CD4-positive, alpha-beta T cell (primary cell): ENCODE measurements at places on chromosomes 11 and 22.

GRCh38 chr22:27372969-27373670, 428.4 kb downstream of the MN1 start:
- no peak for DNase-seq

DNA sequence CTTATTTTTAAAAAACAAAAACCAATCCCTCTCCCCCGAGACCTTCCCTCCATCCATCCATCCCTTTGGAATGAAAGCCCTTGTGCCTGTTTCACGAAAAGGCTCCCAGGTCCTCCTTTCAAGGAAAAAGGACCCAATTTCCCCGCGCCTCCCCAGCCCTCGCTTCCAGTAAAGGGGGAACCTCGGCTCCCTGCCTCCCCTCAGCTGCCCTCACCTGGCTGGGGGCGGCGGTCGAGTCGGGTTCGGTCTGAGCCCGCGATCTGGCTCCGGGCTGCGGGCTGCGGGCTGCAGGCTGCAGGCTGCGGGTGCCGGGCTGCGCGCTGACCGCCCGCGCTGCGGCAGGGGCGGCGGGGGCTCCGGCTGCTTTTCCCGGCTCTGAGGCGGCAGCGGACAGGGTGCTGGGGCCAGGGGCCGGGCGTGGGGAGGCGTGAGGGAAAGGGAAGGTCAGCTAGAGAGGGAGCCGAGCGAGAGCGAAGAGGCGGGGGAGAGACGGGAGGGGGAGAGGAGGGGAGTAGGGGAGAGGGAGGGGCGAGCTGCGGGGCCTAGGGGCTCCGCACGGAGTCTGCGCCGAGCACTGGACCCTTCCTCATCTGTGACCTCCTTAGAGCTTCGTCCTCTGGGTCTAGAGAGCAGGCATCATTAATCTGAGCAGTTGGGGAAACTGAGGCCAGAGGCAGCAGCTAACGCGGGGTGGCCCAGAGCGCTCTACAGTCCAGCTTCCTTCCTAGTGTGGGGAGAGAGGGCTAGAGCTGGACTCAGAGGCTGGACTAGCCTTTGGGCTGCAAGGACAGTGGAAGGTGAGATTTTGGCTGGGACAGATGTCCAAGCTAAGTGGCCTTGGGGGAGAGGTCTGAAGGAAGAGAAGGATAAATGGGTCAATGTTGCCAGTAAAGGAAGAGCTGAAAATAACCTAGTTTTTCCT, at the start of gene C1QTNF4:
Gene C1QTNF4 (minus strand): TSS at position 478 of the 922 bp plus-strand sequence. CDS start 3,601 bp downstream, outside the sequence.
- no peak for DNase-seq

GRCh38 chr11:92595052-92595451, 370.4 kb downstream of the FAT3 start:
- no peak for DNase-seq

DNA sequence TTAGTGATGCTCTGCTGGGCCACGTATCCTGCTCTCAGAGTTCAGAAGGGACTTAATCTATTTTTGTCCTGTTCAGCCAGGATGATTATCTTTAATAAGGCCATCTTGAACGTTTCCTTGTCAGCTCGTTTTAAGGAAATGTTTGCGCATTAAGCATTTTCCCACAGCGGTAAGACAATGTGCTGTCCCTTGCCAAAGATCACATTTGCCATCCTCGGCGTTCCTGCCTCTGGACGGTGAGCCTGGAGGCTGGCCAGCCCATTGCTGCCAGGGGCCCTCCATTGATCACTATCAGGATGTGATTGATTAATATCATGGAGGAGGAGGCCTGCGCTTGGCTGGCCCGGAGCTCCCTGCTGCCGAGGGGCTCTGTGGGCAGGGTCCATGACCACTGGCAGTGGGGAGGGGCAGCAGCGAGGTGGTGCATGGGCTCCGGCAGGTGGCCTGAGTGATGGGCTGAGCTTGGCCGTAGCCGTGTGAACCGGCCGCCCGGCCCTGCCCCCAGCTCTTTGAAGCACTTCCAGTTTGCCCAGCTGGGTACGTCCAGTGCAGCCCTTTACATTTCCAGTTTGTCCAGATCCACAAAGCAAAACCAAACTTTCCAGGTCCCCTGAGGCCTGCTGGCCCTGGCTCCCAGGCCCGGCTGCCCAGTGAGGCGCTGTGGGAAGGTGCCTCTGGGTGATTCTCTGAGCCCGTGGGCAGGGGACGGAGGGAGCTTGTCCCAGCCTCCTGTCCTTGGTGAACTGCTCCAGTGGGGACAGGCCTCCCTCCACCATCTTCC, 49.5 kb upstream of the SMIM38 start:
- DNase-seq: no peak

- DNase-seq: no peak
These were observed 58.8 kb upstream of the ZBED5 start for GRCh38 chr11:10916665-10917064.

DNA sequence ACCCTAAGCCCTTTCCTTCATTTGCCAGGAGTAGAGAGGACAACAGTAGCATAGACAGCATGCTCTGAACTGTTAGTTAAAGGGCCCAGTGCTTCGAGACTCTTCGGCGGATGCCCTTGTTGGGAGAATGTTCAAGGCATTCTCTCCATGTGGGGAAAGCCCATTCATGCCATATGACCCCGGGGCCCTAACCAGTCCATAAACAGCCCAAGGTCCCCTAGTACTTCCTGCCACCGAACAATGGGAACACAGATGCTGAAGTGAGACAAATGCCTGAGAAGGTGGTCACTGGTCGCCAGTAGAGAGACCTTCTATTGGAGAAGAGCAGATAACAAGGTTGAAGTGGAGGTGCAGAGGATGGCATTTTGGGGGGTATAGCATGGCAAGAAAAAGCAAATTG, 80.7 kb downstream of the FLI1 start:
- DNase-seq: no peak

GRCh38 chr22:46551996-46552395, 14.6 kb upstream of the CELSR1 start:
- no peak for DNase-seq

DNA sequence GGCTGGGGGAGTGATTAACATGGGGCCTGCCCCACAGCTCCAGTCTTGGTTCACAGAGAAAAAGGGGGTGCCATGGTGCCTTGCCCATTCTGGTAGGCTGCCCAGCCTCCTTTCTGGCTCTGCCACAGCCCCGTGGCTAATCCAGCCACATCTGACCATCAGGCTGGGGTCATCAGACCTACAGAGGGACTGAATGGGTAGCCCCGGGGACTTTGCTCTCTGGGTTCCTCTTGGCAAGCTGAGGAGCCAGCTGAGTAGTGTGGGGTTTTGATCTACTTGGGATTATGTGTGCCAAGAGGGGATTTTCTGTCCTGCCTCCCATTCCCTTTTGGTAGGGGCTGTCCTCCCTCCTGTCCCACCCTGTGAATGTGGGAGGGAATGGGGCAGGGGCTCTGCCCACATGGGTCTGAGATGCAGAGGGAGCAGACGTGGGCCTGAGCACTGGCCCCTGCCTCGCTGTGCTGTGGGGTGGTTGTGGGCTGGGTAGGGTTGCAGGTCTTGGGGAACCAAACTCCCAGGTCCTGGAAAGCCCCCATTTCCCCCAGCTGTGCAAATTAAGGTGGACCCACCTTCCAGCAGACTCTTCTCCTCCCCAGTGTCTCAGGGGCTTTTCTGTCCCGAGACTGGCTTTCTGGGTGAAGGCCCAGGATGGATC, 32.0 kb downstream of the CD82 start:
- no peak for DNase-seq

GRCh38 chr22:20653012-20653794, 120.7 kb upstream of the SERPIND1 start:
- DNase-seq: no peak

- DNase-seq: no peak
These were observed 1343.8 kb downstream of the TBC1D22A start for GRCh38 chr22:48106215-48106614.

DNA sequence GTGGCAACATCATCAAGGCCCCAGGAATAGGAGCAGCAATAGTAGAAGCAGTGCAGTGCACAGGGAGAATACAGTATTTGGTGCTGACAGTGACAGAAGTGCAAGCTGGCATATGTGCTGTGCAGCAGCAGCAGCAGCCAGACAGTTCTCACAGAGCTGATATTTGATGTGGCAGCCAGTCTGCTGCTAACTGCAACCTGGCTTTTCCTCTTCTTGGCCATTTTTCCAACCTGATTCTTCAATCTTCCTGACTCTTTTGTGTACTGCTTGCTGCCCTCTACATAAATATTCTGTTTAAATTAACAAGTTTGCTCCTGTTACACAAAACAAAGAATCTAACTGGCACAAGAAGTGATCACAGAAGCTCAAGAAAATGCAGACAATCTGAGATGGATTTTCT, 102.0 kb downstream of the CASP12 start:
- no peak for DNase-seq

- no peak for DNase-seq
These were observed 779.5 kb downstream of the METTL15 start for GRCh38 chr11:28887681-28888080.

DNA sequence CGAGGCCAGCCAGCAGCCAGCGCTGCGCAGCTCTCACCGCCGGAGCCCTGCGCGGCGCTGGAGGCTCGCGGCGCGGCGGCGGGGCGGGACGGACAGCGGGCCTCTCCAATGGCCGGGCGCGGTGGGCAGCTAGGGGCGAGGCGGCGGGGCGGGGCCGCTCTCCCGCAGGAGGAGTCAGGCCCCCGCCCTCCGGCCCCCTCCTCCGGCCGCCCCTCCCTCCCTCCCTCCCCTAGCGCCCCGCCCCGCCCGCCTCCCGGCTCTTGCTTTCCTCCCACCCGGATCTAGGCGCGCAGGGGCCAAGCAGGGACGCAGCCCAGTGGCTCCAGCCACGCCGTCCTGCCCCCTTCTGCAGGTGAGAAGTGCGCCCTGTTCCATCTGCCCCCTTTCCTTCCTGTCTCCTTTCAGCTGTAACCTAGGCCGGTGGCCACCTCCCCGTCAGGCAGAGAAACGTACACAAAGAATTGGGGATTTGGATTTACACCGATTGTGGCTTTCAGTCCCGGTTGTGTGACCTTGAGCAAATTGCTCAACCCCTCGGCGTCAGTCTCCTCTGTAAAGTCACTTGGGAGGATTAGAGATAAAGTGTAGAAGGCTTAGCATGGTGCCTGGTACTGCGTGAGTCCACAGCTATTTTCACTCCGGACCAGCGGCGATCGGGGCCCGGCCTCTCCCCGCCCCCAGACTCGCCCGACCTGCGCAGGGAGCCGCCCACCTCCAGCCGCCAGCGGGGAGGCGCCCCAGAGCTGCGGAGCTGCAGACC, at the start of gene FZD4:
Gene FZD4 (minus strand): TSS at position 35 of the 760 bp plus-strand sequence. CDS start 310 bp downstream, outside the sequence.
- DNase-seq: no peak

- DNase-seq: no peak
These were observed 1735.0 kb downstream of the LRRC4C start for GRCh38 chr11:39724404-39724803.

DNA sequence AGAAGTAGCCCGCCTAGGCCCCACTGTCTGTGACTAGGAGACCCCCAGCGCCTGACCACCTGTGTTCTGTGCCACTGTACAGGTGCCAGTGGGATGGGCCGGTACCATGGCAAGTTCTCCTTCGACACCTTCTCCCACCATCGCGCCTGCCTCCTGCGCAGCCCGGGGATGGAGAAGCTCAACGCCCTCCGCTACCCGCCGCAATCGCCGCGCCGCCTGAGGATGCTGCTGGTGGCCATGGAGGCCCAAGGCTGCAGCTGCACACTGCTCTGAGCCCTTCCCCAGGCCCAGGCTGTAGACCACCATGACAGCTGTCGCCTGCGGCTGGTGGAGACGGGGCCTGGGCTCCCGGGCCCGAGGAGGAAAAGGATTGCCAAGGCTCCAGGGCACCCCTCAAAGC, 2.8 kb upstream of the NDUFS8 start:
- no peak for DNase-seq

DNA sequence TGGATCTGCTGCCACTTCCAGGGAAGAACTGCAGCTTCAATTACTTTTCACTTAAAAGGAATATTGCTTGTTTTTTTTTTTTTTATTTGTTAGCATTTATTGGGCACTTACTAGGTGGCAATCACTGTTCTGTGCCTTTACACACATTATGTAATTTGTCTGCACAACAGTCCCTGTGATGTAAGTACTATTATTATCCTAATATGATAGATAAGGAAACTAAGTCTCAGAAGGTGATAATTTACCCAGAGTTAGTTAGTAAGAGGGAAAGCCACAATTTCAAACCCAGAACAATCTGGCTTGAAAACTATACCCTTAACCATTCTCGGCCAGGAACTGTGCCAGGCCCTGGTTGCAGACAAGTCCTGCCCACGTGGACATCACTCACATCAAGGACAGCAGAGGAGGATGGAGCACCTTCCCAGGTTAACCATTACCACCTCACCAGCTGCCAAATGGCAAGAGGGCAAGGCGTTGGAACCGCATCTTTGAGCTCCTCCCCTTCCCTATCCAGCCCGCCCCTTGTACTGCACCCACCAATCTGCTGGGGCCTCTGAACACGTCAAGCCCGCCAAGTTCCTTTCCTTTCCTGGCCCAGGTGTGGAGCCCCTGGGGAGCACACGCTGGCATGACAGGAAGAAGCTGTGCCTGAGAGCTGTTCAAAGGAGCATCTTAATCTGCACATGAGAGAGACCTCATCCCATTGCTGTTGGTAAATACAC, 78.4 kb downstream of the NAV2 start:
- DNase-seq: no peak

GRCh38 chr22:37588546-37589215, 8.8 kb upstream of the LGALS2 start:
- no peak for DNase-seq

DNA sequence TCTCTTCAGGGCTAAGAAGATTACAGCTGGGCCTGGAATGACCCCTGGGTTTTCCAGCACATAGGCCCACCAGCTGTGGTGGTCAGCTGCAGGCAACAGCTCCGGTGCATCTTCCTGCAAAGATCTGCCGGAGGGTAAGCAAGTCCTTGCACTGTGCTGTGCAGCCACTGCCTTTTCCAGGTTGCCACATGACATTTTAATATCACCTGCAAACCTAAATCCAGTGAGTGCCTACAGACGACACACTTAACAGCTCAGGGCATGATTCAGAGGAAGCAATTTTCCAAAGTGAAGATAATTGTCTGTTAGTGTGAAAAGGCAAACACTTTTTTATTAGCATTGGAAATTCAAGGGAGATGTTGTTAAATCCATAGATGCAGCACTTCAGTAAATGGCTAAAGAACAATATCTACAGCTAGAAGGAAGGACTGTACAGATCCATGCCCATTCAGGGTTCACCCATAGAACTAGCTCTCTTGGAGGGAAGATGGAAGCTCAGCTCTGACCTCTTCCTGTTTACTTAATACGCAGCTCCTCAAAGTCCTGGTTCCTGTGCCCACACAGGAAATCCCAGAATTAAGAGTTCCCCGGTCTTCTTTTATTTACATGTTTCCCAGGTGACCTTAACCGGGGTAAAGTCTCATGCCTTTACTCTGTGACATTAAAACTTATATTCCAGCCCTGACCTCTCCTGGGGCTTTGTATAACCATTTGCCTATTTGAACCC, 13.3 kb upstream of the NRIP3 start:
- DNase-seq: no peak

GRCh38 chr11:87967459-87967858, 207.8 kb downstream of the RAB38 start:
- no peak for DNase-seq
